ENCODE measurements at places on chromosomes 2 and 18.

GRCh38 chr2:134623796-134624195 is 95.0 kb downstream of the TMEM163 start:
- DNase-seq: no peak

DNA sequence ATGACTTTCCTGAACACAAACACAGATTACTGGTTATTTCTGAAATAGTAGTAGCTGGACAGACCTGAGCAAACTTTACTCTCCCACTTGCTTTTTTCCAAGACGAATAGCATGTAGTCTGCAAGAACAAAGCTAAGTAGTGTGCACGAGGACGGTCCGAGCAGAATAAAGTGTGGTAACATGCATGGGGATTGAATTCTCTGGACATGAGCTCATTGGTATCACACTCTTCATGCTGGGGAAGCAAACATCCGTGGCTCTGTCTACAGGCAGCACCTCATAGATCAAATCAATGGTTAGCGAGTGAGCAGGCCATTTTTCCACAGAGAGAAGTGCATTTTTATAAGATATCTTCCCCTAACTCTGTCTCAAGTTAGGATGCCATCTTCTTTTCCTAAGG is 164.8 kb upstream of the STK17B start:
- DNase-seq: no peak

DNA sequence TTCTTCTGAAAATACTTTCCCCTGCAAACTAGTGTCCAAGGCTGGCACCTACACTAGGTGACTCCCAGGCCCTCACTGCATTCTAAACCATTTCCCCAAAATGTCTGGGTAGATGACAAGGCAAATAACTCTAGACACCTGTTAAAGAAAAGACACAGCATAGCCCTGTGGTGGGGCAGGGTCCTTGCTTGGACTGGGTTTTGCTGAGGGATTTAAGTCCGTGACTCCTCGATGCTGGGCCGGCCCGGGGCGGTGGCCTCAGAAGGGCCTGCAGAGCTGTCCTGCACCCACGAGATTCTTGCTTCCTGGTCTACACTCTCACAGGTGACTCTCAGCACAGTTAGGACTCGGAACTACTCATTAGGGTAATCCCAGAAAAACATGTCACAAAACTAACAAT is 55.2 kb downstream of the MBP start:
- no peak for DNase-seq

DNA sequence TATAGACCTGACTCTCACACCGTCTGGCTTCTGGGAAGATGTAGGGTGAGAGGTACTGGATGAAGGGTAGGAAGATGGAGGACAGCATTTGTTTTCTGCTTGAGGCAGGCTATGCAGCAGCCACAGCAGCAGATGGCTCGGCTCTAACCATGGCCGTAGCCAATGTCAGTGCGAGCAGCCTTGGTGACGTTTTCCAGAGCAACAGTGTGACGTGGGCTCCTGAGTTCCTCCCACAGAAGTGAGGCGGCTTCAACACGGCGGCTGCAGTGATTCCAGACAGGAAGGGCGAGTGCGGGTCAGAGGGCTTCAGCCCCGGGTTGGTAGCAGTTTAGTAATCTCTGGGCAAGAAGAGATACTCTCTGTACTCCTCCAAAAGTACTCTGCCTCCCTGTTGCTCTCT is 133.0 kb upstream of the MYT1L start:
- peak; percentile 81 for DNase-seq

DNA sequence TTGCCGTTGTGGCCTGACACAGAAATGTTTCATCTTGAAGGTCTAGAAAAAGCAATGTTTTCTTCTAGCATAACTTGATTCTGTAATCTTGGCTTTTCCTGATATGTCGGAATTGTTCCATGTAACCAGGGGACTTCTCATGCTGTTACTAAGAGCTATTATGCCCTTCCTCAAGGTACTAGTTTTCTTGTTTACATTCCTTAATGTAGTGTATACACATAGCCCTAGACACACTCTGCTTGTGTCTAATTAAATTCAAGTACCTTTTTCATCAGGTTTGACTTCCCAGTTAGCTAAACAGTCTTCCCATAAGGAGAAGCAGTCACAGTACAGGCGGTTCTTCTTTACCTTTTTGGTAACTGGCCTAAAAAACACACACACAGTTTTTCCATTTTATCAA is 122.8 kb upstream of the MSH6 start:
- DNase-seq: no peak

DNA sequence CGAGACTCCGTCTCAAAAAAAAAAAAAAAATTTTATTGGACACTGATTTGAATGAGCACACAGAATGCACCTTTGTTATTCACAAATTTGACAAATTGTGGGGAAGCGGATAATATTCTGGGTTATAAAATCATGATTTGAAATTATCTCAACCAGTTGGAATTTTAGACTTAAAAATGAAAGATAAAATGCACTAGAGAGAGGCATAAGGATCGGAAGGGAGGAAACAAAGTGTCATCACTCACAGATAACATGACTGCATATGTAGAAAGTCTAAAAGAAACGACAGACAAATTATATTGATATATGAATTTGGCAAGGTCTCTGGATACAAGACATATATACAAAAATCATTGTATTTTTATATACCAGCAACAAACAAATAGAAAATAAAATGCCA is 70.6 kb downstream of the CD28 start:
- DNase-seq: no peak

DNA sequence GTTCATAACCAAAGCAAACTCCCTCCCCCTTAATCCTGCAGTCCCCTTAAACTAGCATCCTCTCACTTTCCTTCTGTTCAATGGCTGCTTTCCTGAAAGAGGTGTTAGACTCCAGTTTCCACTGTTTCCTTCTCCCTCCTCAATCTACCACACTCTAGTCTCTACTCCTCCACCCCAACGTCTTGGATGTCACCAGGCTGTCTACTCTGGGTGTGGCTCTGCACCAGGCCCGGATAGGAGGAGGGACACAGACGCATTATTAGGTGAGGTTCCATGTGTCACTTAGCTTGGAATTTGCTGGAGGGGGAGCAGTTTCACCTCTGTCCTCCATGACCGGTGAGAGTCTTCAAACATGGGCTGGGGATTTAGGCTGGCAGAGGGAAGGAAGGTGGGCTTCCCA is 61.3 kb downstream of the MTHFD2 start:
- no peak for DNase-seq

DNA sequence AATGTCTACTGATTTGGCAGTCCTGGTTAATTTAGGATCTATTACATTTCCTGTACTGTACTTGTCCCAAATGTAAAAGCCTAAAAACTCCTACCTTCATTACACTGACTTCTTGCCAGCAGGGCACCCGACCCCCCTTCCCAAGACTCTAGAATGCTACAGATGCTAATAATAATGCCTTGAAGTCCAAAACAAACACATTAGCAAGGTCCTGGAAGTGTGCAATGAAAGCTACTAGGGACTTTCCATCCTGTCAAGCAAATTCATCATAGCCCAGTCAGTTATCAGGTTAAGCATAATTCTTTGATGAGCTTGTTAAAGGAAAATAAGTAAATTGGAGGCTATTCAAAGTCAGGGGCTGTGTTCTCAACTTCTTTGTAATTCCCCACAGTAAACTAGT is 115.3 kb upstream of the RBBP8 start:
- no peak for DNase-seq

DNA sequence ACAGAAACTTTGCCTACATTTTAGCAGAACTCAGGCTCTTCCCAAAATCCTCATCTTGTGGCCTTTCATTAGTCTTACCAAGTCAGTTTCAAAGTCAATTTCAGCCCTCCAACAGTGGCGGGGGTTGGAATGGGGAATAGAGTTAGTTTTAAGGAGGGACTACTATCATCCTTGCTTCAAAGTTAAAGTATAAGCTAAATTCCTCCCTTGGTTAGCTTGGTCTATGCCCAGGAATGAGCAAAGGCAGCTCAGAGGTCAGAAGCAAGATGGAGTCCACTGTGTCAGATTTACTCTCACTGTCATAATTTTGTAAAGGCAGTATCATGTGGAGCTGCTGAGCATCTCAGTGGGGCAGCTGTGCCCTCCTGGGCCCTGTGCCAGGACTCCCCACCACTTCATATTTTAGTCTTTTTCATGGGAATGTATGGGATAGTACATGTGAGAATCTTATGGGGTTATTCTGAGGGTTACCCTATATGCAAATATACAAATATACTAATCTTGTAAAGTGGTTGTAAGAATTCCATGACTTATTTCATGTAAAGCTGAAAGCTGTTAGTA is 145.2 kb upstream of the MMADHC start:
- no peak for DNase-seq

GRCh38 chr2:210318891-210319290 is 3.9 kb upstream of the MYL1 start:
- no peak for DNase-seq

DNA sequence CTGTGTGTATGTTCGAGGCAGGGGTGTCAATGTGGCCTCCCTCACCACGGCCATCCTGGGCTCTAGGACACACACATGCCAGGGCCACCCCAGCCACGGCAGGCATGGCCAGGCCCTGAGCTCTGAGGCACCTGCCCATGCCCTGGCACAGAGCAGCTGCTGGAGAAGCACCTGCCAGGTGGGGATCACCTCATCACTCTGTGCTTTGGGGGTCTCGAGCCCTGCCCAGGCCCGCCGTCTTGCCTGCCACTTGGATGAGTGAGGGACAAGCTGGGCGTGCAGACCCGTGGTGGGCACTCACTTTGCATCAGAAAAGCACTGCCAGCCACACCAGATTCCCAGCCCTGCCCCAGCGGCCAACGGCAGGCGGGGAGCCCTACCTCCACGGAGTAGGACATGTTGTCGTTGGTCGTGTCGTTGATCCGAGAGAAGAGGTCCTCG is 33.1 kb downstream of the KIF1A start:
- no peak for DNase-seq

DNA sequence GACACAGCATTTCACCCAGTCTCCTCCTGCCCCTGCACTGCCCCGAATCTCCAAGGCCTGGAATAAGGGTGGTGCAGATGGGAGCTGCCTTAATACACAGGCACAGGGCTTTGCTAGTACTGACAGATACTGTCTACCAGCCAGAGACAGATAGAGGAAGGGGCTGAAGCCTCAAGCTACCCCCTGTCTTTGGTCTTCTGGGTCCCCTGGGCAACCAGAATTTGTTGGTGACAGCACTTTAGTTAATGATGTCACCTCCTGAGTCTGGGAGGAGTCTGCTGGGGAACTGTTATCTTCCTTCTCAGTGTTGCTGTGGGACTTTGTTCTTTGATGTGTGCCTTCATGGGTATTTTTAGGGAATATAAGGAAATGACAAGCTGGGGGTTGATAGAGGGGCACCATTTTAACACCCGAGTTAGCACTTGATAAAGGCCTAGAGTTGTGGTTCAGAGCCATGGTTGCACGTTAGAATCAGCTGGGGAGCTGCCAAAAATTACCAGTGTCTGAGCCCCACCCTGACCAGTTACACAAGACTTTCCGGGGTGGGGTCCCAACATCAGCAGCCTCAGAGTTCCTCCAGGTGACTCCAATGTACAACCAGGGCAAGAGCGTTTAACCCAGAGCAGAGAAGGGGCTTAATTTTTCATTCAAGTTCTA is 136.8 kb downstream of the SMAD7 start:
- no peak for DNase-seq

All from NCI-H1436 (cell line).